ENCODE measurements at places on chromosomes 5 and 9.

DNA sequence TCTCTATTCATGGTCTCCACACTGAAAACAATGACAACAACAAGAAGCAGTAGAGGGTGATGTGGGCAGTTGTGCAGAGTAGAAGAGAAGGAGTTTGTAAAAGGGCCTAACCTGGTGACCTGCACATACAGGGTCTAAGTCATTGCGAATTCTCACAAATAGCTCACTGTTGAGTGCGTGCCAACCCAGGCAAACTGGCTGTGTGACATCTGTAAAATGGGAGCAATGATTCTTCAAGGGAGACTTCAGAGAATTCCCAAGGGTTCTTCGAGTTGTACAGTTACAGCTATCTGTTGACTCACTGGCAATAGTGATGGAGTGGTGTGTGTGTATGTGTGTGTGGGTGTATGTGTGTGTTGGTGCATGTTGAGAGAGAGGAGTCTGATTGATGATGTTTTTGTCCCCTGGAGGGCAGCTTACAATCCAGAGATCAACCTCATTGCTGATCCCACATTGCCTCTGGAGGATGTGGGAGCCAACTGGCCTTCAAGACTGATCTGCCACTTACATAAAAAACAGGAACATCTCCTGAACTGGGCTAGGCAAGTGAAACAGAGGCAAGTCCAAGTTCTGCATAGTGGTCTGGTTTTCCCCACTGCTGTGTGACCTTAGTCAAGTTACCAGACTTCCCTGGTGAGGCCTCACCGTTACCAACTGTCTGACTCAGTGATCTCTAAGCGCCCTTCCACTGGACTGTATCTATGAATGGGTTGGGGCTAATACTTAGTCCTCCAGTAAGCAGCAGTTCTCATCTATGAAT is 3.2 kb downstream of the FAT2 start:
- no peak for DNase-seq

GRCh38 chr5:135391116-135391868 is 7.7 kb downstream of the MACROH2A1 start:
- DNase-seq = peak; percentile 79

- peak; percentile 48 for DNase-seq
Measured at GRCh38 chr9:92754091-92754745, 10.4 kb downstream of the BICD2 start.

DNA sequence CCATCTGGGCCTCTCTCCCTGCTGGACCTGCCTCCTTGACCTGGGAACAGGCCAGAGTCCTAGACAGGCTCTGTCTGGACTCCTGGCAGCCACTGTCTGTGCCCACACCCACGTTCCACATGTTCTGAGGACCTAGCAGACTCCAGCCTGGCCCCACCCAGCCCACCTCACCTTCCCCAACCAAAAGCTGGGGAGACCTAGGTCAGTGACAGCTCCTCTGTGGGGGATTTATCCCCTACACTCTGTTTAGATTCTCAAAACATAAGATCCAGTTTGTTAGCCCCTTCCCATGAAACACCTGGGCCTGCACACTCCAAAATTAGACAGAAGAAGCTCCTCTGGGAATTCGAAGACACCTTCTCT is 59.8 kb upstream of the ADAMTS2 start:
- DNase-seq = peak; percentile 36

DNA sequence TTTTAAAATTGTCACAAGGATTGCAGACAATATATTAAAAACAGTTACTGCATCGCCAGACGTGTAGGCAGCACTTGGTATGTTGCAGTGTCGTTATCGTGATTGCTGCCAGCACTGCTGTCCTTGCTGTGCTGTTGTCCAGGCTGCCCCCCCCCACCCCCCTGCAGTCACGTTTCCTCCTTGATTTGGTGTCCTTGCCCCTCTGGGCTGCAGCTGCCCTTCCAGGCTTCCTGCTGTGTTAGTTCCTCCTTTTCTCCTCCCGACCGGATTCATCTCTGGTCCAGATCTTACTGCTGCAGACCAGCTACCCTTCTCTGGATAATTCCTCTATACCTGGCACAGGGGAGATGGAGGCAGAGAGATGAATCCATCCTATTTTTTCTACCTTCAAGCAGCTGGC is 298.9 kb downstream of the TRIM32 start:
- DNase-seq = no peak

DNA sequence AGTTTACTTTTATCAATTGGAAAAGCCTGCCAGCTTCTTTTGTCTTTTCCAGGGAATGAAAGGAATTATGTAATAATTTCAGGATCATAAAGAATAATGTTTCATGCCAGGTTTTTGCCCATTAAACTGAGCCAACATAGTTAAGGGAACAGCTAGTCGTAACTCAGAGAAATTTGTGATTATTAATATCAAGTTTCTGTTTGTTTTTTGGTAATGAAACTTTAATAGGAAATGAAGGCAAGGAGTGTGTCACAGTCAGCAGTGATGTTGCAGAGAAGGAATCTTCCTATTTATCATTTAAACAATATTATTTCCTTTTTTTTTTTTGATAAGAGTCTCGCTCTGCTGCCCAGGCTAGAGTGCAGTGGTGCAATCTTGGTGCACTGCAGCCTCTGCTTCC is 10.7 kb downstream of the NFIL3 start:
- DNase-seq = no peak

DNA sequence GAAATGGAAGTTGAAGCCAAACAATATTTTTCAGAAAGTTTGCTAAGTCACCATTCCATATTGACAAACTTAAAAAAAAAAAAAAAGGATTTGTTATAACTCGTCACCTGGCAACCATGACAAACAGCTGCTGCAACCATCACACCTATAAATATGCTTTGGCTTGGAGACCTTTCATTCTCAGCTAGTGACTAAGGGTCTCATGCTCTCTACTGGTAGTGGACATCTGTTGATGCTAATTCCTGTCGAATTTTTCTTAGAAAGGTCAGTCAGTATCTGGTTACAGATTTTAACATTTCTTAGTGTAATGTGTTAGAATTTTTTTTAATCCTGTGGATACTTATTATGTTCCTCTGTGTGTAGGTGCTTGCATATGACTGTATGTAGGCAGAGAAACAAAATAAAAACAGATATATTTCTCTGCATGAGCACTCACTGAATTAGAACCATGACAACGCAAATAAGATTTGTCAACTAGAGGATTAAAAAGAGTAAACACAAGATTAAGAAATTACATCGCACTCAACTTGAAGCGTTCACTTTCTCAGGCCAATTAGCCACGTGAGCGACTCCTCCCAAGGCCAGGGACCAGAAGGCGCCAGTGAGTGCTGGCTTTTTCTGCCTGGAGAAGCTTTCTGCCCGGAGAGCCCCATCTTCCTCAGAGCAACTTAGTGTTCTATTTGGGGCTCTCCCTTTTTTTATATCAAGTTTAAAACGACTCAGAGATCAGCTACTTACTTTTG is 27.0 kb upstream of the ZNF622 start:
- peak; percentile 93 for DNase-seq

DNA sequence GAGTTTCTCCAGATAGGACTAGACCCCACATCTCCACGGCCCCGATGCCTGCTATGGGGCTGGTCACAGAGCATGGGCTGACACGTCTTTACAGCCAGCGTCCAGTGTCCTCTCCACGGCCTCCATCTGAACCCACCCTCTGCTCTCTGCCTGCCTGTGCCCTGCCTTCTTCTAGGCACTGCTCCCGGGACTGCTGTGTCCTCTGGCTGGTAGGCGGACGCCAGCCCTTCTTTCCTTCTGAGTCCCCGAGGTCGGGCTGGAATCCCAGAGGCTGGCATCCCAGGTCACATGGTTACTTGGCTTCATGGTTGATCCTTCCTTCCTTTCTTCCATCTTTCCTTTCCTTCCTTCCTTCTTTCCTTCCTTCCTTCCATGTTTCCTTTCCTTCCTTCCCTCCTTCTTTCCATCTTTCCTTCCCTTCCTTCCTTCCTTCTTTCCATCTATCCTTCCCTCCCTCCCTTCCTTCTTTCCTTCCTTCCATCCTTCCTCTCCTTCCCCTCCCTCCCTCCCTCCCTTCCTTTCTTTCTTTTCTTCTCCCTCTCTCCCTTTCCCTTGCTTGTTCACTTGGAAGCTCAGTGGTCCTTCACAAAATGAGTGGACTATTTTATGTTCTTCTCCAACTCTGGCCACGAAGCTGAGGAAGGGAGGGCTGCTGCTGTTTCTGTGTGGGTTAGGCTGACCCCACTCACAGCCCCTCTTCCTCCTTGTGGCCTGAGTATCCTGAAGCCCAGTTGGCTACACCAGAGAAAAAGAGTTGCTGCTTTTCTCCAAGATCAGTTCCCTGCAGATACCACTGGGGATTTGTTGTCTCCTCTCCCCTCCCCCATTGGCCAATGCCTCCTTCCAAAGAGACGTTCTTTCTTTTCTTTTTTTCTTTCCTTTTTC is 66.8 kb upstream of the NEURL1B start:
- DNase-seq = no peak

DNA sequence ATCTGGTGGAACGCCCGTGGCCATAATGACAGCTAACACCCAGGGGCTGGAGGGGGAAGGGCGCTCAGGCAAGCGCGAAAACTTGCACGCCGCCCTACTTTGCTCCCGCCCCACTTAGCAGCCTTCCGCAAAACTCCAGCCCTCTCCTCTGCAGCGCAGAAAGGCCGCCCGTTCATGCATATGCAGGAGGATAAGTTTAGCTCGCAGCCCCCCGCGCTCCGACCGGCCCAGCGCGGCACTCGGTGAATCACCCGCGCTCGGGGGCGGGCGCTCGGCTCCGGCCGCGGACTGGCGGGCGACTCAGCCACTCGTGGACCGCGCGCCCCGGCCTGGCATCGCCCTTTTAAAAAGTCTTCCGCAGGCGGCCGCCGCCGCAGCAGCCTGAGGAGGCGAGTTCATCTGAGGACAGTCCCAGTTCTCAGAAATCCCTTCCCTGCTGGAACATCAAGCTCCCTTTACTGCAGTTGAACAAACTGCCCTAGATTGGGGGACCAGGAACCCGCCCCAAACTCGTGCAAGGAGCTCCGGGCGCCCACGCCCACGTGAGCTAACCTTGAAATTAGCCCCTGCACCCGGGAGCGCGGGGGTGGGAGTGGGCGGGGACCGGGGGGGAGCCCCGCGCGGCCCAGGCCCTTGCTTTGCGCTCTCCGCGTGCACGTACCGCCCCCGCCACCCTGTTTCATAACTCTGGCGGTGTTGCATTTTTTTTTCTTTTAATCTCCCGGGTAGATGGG is 4.5 kb upstream of the KLF9 start:
- peak; percentile 99 for DNase-seq

DNA sequence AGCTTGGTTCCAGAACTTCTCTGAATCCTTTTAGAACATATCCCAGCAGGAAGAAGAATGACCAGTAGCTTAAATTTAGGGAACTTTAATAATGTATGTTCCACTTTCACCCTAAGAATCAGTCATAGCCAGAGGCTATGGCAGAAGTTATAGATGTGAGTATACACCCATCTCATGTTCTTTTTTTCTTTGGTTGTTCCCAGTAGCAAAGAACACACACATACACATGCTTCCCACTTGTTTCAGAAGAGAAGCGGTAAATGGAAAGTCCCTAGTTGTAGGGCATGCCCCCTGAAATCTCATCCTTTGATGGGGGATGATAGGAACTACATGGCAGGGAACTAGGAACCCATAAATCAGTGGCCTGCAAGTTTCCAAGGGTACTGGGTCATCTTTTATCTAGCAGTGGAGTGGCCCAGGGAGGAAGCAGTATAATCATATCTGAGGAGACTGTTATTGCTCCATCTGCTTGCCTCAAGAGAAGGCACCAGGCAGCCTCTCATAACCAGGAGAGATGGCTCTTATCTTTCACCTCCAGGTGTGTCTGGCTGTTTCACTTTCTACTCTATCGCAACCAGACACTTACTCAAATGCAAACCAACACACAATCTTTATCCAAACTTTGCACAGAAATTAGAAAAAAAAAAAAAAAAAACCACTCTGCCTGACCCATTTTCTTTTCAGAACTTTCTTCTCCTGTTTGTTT is 109.5 kb downstream of the SNCAIP start:
- DNase-seq = no peak

GRCh38 chr5:119274767-119275130 is 81.1 kb upstream of the TNFAIP8 start:
- DNase-seq = no peak

DNA sequence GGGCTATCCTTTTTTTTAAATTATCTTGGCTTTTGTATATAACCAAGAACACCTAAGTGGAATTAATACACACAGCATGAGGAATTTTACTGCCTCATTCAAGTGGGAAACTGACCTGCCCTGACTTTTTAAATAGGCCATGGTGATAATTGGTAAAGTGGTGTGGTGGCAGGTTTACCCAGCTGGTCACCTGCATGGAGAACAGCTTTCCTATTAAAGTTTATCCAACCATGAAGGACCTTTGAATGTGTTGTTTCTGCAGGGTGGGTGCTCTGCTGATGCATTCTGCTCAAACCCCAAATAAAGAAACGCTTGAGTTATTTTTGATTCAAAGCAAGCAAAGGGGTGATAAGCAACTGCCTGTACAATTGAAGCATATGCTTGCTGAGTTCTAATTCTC is 261.0 kb upstream of the GRIN3A start:
- DNase-seq = no peak

GRCh38 chr9:98654247-98654646 is 54.5 kb downstream of the GABBR2 start:
- no peak for DNase-seq

- DNase-seq = peak; percentile 86
Measured at GRCh38 chr9:126327006-126327713, 531 bp downstream of the MVB12B start.

GRCh38 chr5:79793722-79794121 is 104.1 kb downstream of the CMYA5 start:
- no peak for DNase-seq

DNA sequence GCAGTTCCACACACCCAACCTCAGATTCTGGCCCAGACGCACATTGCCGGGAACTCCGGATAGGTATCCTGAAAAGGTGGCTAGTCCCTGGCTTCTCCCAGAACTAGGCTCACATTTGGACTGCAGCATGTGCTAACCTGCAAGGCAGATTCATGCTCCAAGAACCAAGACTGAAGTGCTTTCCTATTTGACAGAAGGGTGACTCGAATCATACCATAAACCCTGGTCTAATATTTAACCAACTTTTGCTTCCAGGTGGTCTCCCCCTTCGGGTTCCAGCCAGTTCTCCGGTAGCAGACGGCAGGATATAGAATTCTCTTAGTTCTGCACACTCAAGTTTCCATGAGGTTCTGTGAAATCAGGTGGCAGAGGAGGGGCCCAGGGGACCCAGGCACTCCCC is 7.6 kb downstream of the PTGES start:
- no peak for DNase-seq

GRCh38 chr9:119675951-119676350 is 306.7 kb upstream of the BRINP1 start:
- no peak for DNase-seq

DNA sequence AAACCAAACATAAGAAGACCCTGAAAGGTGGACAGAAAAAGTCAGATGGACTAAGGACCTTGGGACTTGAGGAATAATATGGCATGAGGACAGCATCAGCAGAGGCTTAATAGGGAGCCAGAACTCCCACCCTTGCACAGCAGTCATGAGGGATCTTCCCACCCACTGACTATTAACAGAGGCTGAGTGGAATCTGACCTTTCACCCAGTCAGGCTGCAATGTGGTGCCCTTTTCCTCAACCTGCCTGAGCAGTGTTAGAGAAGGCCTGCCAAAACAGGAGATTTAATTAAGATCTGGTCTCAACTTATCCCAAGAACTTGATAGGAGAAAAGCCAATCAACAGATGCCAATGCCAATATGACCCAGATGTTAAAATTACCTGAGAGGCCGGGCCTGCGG is 481.9 kb downstream of the KDM4C start:
- DNase-seq = no peak

- DNase-seq = no peak
Measured at GRCh38 chr5:116153687-116154174, 68.9 kb downstream of the COMMD10 start.

Data from lower leg skin (tissue), 4 donors.